Naive thymus-derived CD8-positive, alpha-beta T cell (primary cell): ENCODE measurements at places on chromosomes 11 and 22. TPM values are rescaled to one million over a fixed set of nuclear protein-coding genes. Genes with fewer than 3 reads are reported as not detected.

GRCh38 chr22:39493759-39494158 is 8.3 kb upstream of the MIEF1 start:
- no peaks in the 10 kb centered on the region for H3K27me3 ChIP-seq
- H3K27ac ChIP-seq: no peak overlapping the region
- no peak overlapping the region for H3K4me3 ChIP-seq
- no peaks in the 10 kb centered on the region for H3K36me3 ChIP-seq

- H3K27me3 ChIP-seq: peaks cover 9% of the 10 kb centered on the region
- H3K4me1 ChIP-seq: no peaks in the 10 kb centered on the region
- H3K27ac ChIP-seq: no peak overlapping the region
Observed at GRCh38 chr11:61545921-61546320, 35.0 kb downstream of the SYT7 start.

- no peak for DNase-seq
- H3K4me1 ChIP-seq: no peaks in the 10 kb centered on the region
- H3K27me3 ChIP-seq: peaks cover 35% of the 10 kb centered on the region
- no peak overlapping the region for H3K27ac ChIP-seq
- no peak overlapping the region for H3K4me3 ChIP-seq
- H3K36me3 ChIP-seq: no peaks in the 10 kb centered on the region
Observed at GRCh38 chr22:32335471-32335870, 22.2 kb upstream of the RFPL3 start.

DNA sequence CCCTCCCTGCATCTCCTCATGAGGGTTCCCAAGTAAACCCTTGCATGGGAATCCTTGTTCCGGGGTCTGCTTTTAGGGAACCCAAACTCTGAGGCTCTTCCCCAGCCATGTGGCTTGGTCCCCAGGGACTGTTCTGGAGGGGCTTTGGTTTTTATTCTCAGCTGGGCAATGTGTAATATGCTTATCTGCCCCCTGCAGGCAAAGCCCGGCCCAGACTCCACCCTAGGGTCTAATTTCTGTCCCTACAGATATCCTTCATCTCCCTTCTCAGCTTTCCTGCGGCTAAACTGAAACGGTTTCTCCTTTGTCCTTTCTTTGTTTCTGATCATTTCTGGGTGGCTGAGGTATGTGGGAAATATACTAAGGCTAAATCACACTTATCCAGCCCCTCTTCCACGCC is 37.1 kb downstream of the TST start:
- H3K27me3 ChIP-seq: peaks cover 4% of the 10 kb centered on the region
- peaks cover 7% of the 10 kb centered on the region for H3K4me1 ChIP-seq
- DNase-seq: no peak

DNA sequence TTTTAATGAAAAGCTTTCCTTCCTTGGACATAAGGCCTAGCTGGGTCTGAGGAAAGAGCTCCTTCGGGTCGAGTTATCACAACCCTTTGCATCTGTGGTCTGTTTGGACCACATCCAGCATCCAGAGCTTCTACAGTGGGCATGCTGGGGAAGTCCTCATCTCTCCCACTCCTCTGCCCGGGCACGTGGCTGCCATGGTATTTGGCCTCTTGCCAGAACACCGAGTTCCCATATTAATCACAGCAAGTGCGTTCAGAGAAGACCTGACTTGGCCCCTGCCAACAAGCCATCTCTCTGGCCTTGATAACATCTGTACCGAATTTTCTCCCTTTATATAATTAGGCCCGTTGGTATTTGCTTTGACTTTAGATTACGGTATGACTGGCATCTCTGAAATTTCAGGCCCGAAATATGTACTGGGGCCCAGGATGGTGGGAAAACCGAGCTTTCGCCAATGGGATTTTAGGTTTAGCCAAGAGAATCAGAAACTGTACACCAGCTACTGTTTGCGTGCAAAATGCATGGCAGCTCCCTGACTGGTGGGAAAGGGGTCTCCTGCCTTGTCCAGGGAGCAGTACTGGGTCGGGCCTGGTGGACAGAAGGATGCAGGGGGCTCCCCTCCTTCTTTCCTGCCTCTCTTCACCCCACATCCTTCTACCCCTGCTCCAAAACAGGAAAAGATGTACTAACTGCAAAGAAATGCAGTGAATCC is 90.0 kb downstream of the MICAL2 start:
- no peaks in the 10 kb centered on the region for H3K36me3 ChIP-seq
- H3K27me3 ChIP-seq: no peaks in the 10 kb centered on the region
- no peak for DNase-seq
- no peak overlapping the region for H3K4me3 ChIP-seq
- H3K27ac ChIP-seq: no peak overlapping the region

TTC38 gene
- total RNA-seq: 9.7 TPM

RCE1 gene
- 32.2 TPM for total RNA-seq

ACRV1 gene
- total RNA-seq: not detected
